ENCODE measurements at places on chromosomes 16 and 17. TPM values are rescaled to one million over a fixed set of nuclear protein-coding genes. Genes with fewer than 3 reads are reported as not detected.

DNA sequence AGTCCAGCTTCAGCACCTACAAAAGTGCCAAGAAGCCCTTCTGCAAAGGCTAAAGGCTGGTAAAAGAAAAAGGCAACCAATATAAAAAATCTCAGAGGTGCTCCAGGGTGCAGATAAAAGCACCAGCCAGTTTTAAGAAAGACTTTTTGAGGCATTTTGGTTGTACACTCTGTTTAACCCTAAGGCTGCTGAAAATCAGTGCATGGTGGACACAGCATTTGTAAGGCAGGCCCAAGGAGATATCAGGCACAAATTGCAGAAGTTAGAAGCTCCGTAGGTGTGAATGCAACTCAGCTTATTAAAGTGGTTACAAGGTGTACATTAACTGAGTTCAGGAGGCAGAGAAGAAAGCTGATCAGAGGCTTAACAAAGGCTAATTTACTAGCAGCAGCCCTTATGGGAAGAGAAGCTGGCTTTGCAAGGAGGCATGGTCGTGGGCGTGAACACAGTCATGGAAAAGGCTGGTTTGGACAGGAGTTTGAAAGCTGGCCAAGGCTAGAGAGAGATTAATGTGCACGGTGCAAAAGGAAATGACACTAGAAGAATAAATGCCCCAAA is 21.1 kb downstream of the ACSM1 start:
- DNase-seq, result peak; percentile 25

GRCh38 chr16:72902206-72902605 is 145.7 kb downstream of the ZFHX3 start:
- no peak for DNase-seq

DGKE gene
- 4.7 TPM for total RNA-seq

GRCh38 chr17:47850692-47851573 is at the start of gene SP6:
SP6 (minus strand) TSS chr17:47851163; CDS start chr17:47848429, 2,734 bp downstream.
- DNase-seq, result peak; percentile 73

GRCh38 chr16:78065319-78065718 is 34.1 kb upstream of the WWOX start:
- DNase-seq, result no peak

DNA sequence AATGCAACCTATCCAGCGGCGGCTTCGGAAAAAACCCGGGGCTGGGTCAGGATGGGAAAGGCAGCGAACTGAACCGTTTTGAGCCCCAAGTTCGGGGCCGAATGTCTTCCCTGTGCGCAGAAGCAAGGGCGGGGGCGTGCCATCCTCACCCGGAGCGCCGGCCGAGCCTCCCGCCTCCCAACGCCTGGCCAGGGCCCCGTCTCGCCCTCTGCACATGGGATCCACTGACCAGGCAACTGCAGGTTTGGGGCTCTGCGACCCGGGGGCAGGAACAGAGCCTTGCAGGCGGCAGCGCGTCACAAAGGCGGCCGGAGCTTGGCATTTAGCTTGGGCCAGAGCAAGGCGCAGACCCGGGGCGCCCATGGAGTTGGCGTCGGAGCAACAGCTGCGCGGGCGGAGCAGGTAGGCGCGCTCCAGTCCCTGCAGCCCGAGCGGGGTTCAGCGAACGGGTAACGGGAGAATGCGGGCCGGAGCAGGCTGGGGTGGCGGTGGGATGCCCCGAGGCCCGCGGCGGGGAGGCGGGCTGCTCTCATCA is at the start of gene FBXO39:
Gene FBXO39, plus strand, starts transcription at position 345 of the 535 bp plus-strand sequence. CDS start 3,654 bp downstream, outside the sequence.
- DNase-seq, result peak; percentile 27

EXOC3L1 gene
- 2.0 TPM for total RNA-seq

GRCh38 chr16:89072548-89073130 is 21.0 kb upstream of the ACSF3 start:
- DNase-seq, result no peak

- no peak for DNase-seq
Measured at GRCh38 chr16:48047720-48048119, 108.1 kb downstream of the ABCC12 start.

GRCh38 chr16:86681757-86682106 is 103.4 kb downstream of the FOXL1 start:
- no peak for DNase-seq

GRCh38 chr17:82414548-82415281 is 3.4 kb upstream of the HEXD start:
- peak; percentile 81 for DNase-seq

CASKIN1 gene
- 5.9 TPM for total RNA-seq

GRCh38 chr17:73718912-73719311 is 74.7 kb upstream of the SDK2 start:
- DNase-seq, result no peak

- no peak for DNase-seq
Measured at GRCh38 chr17:47803201-47803600, 18.4 kb downstream of the OSBPL7 start.

SLC6A4 gene
- 3.8 TPM for total RNA-seq

DNA sequence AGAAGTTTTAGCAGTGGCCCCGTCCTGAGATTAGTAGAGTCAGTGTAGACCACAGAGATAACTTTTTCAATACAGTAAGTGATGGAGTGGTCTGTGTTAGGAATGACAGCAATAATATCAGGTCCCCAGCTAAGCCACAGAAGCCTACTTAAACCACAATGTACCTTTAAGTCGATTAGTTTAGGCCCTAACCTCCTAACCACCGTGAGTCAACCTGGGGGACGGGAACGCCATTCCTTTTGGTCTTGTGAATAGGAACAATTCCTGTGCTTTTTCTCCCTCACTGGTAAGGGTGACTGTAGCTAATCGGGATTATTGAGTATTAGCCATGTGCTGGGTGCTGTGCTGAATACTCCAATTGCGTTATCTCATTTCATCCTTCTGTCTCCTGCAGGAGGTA is 14.0 kb downstream of the YPEL2 start:
- no peak for DNase-seq
